ENCODE measurements at places on chromosomes 2 and 18.
A peak's percentile ranks its signal among the peaks of the same experiment; 100 is the strongest.

DNA sequence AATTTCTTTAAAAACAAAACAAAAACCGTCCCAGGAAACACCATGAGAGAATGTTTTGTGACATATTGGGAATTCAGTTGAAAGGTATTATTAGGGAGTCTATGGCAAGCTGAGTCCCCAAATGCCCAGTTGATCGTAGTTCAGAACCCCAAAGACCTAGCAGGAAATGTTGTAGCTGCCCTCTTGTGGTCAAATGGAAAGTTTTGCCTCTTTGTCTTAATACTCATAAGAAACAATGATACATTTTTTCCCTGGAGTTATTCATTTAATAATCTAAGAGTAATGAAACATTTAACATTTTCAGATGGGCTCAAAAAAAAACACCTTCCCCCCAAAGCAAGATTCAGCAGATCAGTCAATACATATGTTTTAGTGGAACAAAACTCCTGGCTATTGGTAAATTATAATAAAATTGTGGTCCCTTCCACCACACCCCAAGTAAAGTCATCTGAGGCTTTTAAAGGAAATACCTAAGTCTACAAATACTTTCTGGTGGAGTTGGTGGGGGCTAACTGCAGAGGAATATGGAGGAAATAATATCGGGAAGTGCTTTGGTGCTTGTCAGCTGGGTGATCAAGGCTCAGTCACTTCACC, 37.8 kb upstream of the EFEMP1 start:
- DNase-seq: peak; percentile 43

GRCh38 chr2:162030363-162031190, 43.4 kb downstream of the DPP4 start:
- DNase-seq: no peak

- no peak for DNase-seq
These were observed 149.7 kb upstream of the TANK start for GRCh38 chr2:161010503-161011015.

DNA sequence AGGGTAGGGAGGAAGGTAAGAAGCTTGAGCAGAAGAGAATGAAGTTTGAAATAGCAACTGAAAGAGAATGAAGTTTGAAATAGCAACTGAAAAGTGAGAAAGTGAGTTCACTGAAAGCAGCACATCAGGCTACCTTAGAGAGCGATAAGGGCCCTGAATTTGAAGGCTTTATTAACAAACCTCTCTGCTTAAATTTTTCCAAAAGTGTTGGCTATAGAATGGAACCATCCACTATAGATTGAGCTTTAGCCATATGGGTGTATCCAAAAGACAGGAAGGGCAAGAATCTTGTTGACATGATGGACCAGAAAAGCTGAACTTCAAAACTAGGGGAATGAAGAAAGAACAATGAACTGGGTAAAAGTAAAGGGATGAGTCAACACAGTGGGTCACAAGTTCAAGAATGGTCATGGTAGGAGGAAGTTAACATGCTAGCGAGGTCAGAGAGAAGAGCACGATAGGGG, 122.5 kb downstream of the ASXL3 start:
- DNase-seq: no peak

GRCh38 chr2:10647886-10648605, 41.7 kb downstream of the NOL10 start:
- DNase-seq: no peak

GRCh38 chr2:233199870-233200269, 51.6 kb upstream of the ATG16L1 start:
- no peak for DNase-seq

DNA sequence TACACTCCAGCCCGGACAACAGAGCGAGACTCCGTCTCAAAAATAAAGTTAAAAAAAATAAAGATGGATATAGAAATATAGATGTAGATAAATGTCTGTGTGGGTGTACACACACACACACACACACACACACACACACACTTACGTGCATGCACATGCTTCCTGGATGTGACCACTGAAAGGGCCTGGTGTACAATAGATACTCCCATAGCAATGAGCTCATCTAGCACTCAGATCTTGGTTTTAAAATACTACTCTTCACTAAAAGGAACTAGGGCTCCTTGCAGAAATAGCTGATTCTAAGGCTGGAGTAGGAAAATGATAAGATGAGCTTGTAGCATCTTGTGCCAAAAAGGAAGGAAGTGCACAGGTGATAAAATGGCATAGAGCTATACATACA, 39.1 kb downstream of the ROCK2 start:
- DNase-seq: no peak

DNA sequence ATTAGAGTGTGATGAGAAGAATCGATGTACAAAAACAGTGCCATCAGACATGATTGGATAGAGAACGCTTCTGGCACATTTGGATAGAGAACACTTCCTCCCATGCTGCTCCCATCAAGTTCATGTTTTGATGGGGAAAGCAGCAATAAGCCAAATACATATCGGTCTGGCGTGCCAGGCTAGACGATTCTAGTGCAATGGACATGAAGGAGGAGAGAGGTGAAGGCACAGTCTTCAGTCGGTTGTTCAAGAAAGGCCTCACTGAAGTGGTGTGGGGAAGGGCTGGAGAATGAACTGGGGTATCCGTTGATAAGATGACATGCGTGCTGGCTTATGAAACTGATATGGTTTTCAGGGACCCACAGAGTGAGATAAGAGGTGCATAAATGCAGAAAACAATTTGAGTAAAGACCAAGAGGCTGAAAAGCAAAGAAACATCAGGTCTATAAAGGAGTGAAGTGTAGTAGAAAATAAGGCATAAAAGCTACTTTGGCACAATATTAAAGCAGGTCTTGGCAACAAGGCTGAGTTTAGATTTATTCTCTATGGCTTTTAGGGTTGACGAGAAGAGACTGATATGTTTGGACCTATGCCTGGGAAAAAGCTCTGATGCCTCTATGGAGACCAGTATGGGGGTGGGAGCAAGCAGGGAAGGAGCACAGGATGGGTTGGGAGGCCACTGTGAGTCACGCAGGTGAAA, 117.6 kb upstream of the PIEZO2 start:
- DNase-seq: no peak

DNA sequence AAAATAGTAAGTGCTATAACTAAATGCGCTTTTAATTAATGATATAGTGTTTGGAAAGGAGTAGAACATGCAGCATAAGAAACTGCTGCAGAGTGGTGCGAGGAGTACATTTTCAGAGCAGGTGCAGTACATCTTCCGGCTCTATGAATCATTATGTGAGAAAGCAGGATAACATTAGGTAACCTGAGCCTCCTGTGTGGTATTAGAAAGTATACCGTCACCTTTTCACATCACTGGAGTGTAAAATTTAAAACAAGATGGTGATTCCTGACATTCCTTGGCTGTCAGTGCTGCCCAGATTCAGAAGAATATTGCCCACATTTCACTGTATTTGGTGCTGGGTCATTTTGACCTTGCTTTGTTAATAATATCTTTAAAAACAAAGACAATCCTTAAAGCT, 7.8 kb upstream of the DYNC2LI1 start:
- no peak for DNase-seq

DNA sequence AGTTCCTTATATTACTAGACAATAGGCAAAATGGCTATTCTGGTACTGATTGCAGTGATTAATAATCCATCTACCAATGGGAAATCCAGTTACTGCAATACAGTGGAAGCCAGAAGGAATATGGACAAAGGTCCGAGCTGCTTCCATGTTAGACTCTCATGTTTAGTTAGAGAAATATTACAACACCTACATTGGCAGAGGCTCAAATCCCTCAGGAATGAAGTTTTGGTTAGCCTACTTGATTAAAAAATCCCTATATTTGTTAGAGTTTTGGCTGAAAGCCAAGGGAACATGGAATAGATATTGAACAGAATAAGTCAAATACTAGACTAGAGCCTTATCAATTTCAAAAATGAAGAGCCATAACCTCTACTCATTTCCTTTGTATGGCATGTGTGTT, 48.5 kb downstream of the ARL6IP6 start:
- DNase-seq: no peak

DNA sequence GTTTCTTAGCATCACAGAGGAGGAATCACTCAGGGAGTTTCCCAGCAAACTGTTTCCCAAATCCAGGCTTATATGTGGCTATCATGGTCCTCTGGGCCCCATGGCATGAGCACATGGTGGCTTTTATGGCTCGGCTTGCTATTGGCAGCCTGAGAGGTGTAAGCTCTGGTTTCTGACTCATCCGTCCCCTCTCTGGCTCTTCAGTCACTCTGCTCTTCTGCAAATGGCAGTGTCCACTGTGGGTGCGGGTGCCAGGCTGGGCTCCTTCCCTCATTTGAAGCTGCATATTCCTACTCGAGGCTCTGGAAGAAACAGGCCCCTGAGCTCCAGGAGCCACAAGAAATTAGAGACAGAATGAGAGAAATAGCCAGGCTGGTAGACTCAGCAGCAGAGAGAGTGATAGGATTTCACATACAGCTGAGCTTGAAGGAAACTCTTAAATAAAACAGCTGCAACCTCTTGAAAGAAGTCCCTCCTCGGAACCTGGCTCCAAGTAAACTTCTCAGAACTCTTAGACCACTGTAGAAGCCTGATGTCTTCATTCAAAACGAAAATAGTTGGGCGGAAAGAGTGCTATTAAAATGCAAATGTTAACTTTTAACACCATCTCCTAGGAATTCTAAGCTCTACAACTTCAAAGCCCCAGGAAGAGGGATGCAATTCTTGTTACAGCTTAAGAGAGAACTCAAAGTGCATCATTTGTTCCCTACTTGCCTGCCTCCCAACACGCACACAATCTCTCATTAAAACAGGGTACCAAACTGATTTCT, 212.6 kb upstream of the SP5 start:
- DNase-seq: no peak

DNA sequence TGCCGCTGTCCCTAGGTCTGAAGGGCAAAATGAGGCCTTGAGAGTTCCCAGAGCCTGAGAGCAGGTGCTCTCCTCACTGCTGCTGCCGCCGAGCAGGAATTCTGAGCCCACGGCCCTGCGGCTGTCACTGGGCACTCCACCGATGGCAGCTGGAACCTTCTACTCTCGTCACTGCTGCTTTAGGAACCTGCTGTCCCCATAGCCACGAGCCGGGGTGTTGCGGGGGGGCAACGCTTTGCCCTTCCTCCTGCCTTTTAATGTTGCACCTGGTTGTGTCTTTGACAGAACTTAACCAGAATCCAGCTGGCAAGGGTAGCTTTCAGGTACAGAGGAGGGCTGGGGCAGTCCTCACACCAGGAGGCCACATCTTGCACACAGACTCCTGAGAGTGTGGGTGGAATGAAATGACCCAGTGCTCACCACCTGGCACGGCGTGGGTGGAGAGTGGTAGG, 32.3 kb downstream of the NCK2 start:
- DNase-seq: no peak

GRCh38 chr2:185291035-185291647, 447.5 kb upstream of the FSIP2 start:
- DNase-seq: peak; percentile 68

DNA sequence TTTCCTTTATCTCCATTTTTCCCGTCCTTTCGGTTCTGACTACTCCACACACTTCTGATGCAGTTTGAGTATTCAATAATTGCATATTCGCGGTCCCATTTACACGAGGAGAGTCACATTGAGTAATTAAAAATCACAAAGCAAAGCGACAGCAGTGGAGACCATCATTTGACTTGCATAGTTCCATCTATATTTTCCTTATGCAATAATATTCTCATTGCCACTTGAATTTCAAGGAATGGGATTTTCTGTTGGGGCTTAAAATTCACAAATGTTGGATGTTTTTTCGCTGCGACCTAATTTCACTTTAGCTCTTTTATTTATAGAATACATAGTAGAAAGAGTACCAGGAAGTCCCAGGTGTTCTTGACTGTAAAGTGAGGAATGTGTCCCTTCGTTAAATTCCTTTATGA, 186.8 kb downstream of the ZEB2 start:
- DNase-seq: no peak

- DNase-seq: no peak
These were observed 84.3 kb downstream of the COL4A4 start for GRCh38 chr2:227079726-227080125.

- peak; percentile 14 for DNase-seq
These were observed 55.2 kb downstream of the CCDC88A start for GRCh38 chr2:55364189-55365055.

DNA sequence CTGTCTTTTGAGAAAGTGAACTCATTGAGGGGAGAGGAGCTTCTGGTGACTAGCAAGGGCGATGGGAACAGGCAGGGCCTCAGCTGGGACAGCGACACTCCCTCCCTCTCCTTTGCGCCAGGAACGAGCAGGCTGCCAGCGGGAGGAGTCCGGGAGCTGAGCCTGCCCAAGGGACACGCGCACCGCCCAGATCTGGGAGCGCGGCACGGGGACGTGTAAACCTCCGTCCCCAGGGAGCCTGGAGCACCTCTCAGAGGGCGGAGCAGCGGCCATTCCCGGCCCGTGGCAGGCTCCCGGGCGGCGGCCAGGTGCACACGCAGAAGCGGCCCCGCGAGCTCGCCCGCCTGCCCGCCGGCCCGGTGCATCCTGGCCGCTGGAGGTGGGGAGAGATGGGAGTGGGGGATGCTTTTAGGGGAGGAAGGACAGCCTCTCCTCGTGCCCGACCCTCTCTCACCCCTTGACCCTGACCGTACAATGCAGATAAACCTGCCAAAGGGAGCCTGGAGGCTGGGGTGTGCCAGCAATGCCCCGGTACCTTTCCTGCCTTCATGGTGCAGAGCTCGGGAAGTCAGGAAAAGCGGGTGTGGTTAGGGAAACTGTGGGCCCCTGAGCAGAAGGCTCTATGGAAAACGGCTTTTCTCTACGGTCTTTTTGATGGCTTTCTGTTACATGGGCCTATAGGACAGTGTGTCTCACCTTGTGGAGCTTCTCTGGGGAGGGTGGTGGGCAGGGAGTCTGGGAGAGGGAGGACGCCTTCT, 2.2 kb downstream of the AQP4 start:
- DNase-seq: peak; percentile 71

DNA sequence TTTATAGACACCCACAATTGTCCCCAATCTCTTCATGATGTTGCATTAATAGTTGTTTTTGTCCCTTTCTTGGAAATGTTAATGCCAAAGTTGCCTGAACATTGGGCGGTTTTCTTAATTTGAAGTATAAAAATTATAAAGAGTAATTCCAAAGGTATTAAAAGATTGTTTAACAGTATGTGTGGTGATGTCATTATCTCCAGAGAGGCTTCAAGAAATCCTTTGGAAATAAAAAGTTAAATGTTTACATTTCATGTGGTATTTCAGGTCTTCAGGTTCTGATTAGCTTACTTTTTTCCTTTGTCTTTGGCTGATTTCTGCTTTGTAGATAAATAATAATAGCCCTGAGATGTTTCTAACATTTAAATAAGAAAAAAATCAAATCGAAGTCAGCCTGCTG, 29.3 kb upstream of the NOSTRIN start:
- DNase-seq: no peak

- DNase-seq: no peak
These were observed 17.3 kb downstream of the CYS1 start for GRCh38 chr2:10062931-10063365.

All from mucosa of descending colon (tissue), 3 donors.